ENCODE measurements at places on chromosomes 3 and 15.

DNA sequence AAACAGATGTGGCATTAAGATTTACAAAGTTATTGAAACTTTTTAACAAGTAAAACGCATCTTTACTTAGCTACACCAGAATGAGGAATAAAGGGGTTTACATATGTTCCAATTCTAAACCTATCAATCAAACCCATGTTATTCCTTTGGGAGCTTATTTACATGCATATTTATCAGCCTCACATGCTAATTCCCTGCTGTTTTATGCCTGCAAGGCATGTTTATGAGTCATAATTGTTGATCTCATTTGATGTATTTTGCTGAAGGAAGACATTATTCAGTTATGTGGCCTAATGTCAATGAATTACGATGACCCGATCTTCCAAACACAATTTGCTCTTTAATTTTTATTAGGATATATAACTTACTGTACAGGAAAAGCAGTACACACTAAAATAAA is 272.9 kb downstream of the TBC1D5 start:
- no peak for DNase-seq

GRCh38 chr3:121175083-121175482 is 267.1 kb downstream of the STXBP5L start:
- DNase-seq = no peak

DNA sequence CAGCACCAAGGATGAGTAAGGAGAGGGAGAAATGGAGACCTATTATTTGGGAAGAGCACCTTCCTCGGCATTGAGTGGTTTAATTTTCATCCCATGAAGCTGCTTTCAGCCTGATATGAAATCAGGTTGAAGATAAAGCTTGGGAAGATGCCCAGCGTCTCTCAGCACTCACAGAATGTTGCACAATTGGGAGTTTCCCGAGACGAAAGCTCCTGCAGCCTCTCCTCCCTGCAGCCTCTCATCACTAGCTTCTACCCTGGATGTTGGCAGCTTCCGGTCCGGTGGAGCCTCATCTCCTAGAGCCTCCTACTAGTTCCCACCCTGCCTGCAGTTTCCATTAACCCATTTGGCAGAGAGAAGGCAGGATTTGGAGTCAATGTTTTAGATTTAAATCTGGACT is 40.3 kb downstream of the EDEM1 start:
- no peak for DNase-seq

- DNase-seq = no peak
Observed at GRCh38 chr15:85624291-85624801, 170.4 kb downstream of the KLHL25 start.

DNA sequence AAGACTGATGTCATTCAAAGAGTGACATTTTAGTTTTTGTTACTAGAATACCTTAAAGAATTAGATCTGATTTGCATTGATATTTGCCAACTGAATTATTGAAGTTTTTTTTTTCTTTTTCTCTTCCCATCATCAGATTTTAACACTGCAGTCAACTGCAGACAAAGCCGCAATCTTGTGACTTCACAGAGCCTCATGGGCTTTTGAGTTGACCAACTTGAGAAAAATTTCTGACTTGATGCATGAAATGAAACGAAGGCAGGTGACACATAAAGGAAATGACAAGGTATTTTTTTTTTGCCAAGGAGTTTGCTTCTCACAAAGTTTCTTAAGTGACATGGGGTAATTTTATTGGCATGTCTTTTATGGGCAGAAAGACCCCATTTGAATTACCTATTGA is 383.7 kb downstream of the GAP43 start:
- no peak for DNase-seq

- no peak for DNase-seq
Observed at GRCh38 chr15:101043011-101043410, 123.9 kb downstream of the LRRK1 start.

- no peak for DNase-seq
Observed at GRCh38 chr3:19074257-19074900, 73.9 kb upstream of the KCNH8 start.

- DNase-seq = no peak
Observed at GRCh38 chr3:157148196-157148889, 11.6 kb downstream of the CCNL1 start.

- DNase-seq = no peak
Observed at GRCh38 chr3:88362428-88362827, 212.7 kb downstream of the C3orf38 start.

- no peak for DNase-seq
Observed at GRCh38 chr3:17935222-17935621, 192.8 kb upstream of the TBC1D5 start.

- DNase-seq = no peak
Observed at GRCh38 chr3:164737174-164737573, 341.1 kb downstream of the SI start.

Measured in type B pancreatic cell (in vitro differentiated cells).